ENCODE measurements at places on chromosomes 3 and 15.

GRCh38 chr15:94324117-94324826 is 92.9 kb downstream of the MCTP2 start:
- peak; percentile 63 for DNase-seq

- DNase-seq = peak; percentile 78
Observed at GRCh38 chr15:51814606-51815005, 14.8 kb upstream of the TMOD3 start.

- no peak for DNase-seq
Observed at GRCh38 chr3:107910713-107911259, 180.0 kb downstream of the CD47 start.

DNA sequence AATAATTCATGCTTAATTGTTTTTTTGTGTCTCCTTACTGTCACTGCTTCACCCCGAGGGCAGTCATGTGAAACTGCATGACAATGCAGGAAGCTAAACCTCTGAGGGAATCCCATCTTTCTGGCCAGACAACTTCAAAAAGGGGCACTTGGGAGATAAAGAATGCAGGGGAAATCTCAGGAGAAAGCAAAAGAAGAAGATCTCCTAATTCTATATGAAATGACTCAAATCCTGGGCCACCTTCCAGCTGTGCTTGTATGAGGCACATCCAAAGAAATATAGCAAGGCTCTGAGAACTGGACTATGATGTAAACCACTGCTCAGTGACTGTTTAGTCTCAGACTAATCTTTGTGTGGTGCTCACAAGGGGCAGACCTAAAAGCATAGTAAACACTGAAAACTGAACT is 22.6 kb upstream of the UMPS start:
- DNase-seq = peak; percentile 85

- DNase-seq = no peak
Observed at GRCh38 chr3:156455839-156456238, 99.1 kb downstream of the SSR3 start.

GRCh38 chr15:49693498-49693897 is 72.7 kb downstream of the DTWD1 start:
- no peak for DNase-seq

GRCh38 chr15:40958723-40959122 is 5.5 kb downstream of the CHAC1 start:
- DNase-seq = no peak

DNA sequence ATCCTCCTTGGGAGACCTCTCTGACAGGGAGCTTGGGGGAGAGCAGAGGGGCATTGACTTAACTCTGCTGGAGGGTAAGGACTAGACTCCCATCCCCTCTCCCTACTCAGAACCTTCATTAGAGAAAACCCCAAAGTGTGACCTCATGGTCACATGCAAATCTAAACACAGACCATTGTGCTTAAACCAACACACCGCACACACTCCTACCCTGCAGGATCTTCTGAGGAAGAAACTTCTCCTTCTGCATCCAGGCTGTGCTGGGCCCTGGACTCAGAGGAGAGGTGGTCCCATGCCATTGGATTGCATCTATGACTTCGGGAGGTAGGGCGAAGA is 805 bp upstream of the PARP16 start:
- DNase-seq = no peak

- DNase-seq = peak; percentile 93
Observed at GRCh38 chr3:166283840-166284239, 446.6 kb upstream of the BCHE start.

GRCh38 chr3:83934192-83935021 is 1024.4 kb upstream of the CADM2 start:
- peak; percentile 59 for DNase-seq

GRCh38 chr3:175312791-175313190 is 453.7 kb downstream of the NAALADL2 start:
- DNase-seq = no peak

DNA sequence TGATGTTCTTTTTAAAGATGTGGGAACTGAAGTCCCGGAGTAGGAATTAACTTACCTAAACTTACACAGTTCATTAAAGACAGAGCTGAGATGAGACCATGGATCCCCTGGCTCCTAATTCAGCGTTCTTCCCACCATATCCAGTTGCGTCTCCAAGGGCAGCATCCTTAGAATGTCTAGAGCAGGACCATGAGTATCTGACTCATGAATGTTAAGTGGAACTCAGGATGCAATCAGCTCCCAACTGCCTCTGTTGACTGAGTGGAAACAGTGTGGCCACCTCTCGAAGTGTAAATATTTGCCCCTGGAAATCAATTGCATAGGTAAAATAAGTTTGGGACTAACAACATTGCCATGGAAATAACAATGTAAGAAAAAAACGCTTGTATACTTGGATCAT is 2.5 kb downstream of the SNTN start:
- DNase-seq = peak; percentile 5

DNA sequence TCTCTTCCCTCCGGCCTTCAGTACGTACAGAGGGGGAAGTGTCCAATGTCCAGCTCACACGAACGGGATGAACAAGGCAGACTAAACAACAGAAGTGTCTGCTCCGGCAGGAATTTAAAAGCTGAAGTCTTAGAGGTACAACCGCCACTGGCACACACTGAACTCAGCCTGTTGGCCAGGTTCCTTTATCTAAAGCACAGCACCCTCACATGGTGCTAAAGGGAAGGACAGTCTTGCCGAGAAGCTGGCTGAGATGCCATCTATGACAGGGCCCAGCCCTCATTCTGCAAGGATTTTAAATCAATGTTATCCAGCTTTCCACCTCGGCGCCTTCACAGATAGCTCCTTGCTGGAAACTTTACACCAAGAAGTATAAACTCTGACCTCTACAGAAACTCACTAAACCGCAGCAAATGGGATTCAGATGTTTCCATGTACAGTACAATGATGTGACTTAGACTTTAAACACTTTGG is 2.8 kb downstream of the ADAMTS17 start:
- DNase-seq = peak; percentile 81

DNA sequence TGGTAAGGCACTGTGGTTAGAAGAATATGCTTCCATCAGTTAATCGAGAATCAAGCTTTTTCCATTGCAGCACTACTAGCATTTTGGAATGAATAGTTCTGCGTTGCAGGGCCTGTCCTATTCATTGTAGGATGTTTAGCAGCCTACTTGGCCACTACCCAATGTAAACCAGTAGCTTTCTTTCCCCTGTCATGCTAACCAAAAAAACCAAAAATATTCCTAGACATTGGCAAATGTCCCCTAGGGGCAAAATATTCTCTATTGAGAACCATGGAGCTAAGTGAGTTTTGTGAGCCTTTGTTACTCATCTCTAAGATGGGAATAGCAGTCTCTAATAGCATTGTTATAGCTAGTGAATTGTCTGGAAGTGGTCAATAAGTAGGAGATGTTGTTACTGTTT is 187.2 kb downstream of the CADPS start:
- no peak for DNase-seq

GRCh38 chr3:13141183-13141582 is 68.0 kb upstream of the IQSEC1 start:
- no peak for DNase-seq

DNA sequence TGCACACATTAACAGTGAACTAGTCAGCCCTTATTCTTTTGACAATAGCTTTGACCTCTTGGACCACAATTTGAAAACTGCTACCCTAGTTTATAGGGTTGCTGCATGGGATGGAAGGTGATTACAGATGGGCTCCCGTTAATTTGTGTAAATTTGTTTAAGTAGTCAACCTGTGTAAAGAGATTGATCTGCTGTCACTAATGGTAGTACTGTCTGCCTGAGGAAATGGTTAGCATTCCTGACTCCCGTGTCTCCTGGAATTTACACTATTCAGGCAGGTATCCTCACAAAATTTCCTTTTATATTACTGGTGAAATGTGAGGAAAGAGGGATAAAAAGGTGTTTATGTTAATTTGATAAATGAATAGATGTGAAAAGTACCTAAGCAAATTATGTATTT is 15.3 kb upstream of the EBLN2 start:
- no peak for DNase-seq

DNA sequence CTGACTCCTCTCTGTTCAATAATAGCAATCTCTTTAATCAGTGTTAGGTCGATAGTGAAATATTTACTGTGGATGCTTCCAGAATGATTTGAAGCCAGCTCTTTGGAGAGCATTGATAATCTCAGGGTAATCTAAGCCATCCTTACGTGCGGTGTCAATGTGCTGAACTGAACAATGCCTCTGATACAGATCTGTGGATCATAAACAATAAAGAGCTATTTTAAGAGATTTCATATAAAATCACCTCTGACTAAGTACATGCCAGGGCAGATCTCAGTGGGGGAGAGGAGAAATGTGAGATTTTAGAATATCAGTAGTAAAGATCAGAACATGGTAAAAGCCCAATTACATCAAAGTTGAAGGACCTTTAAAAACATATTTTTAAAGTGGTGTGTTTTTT is 319.3 kb upstream of the GBE1 start:
- peak; percentile 20 for DNase-seq

DNA sequence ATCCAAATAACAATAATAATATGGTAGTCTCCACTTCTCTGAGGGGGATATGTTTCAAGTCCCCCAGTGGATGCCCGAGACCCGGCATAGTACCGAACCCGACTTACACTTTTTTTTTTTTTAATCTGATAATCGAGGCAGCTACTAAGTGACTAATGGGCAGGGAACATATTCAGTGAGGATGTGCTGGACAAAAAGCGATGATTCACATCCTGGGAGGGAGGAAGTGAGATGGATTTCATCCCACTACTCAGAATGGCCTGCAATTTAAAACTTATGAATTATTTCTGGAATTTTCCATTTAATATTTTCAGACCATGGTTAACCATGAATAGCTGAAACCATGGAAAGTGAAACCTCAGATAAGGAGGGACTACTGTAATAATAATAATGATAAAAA is 49.5 kb upstream of the SELENOK start:
- DNase-seq = peak; percentile 7

GRCh38 chr15:84950570-84951111 is 31.0 kb upstream of the PDE8A start:
- DNase-seq = no peak

GRCh38 chr3:53187430-53187829 is 26.4 kb downstream of the PRKCD start:
- peak; percentile 26 for DNase-seq

- peak; percentile 13 for DNase-seq
Observed at GRCh38 chr15:81504170-81504905, 130.3 kb upstream of the TMC3 start.

All from astrocyte of the spinal cord (primary cell).